Thymus (tissue), 14 donors: ENCODE measurements at places on chromosomes 2 and 18. TPM values are rescaled to one million over a fixed set of nuclear protein-coding genes. Genes with fewer than 3 reads are reported as not detected.

The SP5 gene
- 0.24 TPM for total RNA-seq

The SCRN3 gene
- 18.8 TPM for total RNA-seq

The TLX2 gene
- 0.19 TPM for total RNA-seq

- H3K36me3 ChIP-seq, result no peaks in the 10 kb centered on the region
- H3K27me3 ChIP-seq, result no peaks in the 10 kb centered on the region
- no peak for DNase-seq
Observed at GRCh38 chr2:21310493-21310892, 186.7 kb downstream of the TDRD15 start.

- H3K27ac ChIP-seq, result no peak overlapping the region
- DNase-seq, result no peak
- no peaks in the 10 kb centered on the region for H3K36me3 ChIP-seq
- no peaks in the 10 kb centered on the region for H3K27me3 ChIP-seq
Observed at GRCh38 chr18:44942073-44942472, 261.4 kb downstream of the SETBP1 start.

DNA sequence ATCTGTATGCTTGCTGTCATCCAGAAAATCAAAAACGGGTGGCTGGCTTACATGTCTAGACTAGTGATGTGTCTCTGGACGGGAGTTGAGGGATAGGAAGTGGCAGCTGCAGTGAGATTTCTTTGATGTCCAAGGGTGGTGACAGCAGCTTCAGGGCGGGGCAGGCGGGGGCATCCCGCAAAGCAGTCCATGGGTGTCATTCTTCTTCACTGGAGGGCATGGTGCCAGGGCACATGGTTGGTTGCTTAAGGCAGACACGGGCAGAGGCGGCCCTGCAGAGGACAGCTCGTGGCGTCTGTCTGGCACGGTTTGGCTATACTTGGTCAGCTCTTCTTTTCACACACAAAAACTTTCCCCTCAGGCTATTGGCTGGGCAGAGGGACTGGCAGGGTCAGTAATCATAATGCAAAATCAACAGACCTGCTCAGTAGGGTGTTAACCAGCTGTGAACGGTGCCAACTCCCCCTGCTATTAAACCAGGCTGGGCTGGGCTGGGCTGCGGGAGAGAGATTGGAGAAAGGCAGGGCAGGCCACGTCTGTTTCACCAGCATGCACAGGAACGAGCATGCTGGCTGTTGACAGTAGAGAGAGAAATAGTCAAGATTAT is 63.7 kb downstream of the COL4A3 start:
- no peak for DNase-seq
- H3K4me1 ChIP-seq, result no peaks in the 10 kb centered on the region
- H3K27me3 ChIP-seq, result no peaks in the 10 kb centered on the region
- H3K36me3 ChIP-seq, result no peaks in the 10 kb centered on the region
- H3K4me3 ChIP-seq, result no peak overlapping the region

DNA sequence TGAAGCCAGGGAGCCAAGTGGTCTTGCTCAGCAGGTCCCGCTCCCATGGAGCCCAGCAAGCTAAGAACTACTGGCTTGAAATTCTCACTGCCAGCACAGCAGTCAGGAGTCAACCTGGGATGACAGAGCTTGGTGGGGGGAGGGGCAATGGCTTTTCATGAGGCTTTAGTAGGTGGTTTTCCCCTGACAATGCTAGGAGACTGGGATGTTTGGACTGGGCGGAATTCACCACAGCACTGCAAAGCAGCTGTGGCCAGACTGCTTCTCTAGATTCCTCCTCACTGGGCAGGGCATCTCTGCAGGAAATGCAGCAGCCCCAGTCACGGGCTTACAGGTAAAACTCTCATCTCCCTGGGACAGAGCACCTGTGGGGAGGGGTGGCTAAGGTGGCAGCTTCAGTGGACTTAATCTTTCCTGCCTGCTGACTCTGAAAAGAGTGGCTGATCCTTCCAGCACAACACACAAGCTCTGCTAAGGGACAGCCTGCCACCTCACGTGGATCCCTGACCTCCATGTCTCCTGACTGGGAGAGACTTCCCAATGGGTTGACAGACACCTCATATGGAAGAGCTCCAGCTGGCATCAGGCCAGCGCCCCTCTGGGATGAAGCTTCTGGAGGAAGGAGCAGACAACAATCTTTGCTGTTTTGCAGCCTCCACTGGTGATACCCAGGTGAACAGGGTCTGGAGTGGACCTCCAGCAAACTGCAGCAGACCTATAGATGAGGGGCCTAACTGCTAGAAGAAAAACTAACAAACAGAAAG is 349.7 kb upstream of the ST6GAL2 start:
- H3K4me1 ChIP-seq, result no peaks in the 10 kb centered on the region
- no peak overlapping the region for H3K4me3 ChIP-seq
- no peak for DNase-seq
- no peaks in the 10 kb centered on the region for H3K27me3 ChIP-seq
- H3K27ac ChIP-seq, result no peak overlapping the region

DNA sequence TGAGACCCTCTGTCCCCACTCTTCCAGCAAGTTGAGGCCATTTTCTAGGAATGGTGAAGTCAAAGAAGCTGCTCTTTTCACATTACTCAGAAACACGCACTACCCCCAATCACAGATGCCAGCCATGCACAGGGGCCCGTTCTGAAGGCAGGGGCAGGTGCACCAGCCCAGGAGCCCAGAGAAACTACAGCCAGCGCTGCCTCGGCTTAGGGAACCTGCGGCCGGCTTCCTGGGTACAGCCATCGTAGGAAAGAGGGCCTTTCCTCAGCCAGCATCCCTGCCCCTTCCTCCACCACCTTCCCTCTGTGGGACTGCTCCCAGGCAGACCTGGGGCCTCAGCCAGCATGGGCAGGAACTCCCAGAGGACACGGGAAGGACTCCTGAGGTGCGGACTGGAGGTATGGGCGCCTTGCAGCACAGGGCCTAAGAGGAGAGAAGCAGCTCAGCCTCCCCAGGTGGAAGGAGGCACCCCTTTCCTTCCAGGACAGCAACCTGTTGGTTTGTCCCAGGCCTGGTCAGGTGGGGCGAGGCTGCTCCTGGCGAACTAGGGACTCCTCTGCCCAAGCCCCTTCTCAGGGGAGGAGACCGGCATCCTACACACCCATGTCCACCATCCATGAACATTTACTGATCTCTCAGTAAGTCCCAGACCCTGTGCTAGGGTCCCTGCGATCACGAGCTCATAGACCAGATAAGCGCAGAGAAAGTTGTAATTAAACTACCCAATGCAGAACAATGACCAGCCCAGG is 99.0 kb upstream of the ID2 start:
- no peaks in the 10 kb centered on the region for H3K36me3 ChIP-seq
- H3K27me3 ChIP-seq, result no peaks in the 10 kb centered on the region
- H3K27ac ChIP-seq, result peak overlapping the region; percentile 20
- no peak overlapping the region for H3K4me3 ChIP-seq

GRCh38 chr18:572091-572830 is 7.9 kb upstream of the CETN1 start:
- no peak overlapping the region for H3K4me3 ChIP-seq
- H3K27me3 ChIP-seq, result no peaks in the 10 kb centered on the region
- no peak for DNase-seq

DNA sequence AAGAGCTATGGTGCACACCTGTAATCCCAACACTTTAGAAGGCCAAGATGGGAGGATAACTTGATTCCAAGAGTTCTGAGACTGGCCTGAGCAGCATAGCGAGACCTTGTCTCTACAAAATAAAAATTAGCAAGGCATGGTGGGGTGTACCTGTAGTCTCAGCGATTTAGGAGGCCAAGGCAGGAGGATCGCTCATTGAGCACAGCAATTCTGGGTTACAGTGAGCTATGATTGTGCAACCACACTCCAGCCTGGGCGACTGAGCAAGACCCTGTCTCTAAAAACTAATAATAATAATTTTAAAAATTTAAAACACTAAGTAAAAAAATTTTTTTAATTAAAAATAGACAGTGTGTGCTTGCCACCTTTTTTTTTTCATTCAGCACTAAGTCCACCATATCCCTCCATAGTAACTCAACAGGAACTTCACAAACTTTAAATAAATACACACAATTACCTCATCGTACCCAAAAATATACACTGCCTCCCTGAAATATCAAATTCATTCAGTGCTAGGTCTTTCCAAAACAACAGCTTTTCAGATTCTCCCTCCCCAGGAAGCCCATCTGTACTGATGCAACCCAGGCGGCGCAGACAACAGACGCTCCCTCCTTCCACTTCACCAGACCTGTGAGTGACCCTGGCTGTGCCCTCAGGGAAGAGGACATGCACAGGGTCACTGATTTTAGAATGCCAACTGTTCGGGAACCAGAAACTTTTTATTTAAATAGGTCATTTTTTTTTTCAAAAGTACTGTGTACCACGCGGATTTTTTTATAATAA is 29.6 kb downstream of the FAM168B start:
- H3K27me3 ChIP-seq, result no peaks in the 10 kb centered on the region
- H3K4me1 ChIP-seq, result no peaks in the 10 kb centered on the region
- no peak overlapping the region for H3K27ac ChIP-seq
- no peak for DNase-seq
- H3K4me3 ChIP-seq, result no peak overlapping the region

GRCh38 chr2:157899125-157899839 is 23.2 kb upstream of the ACVR1 start:
- no peaks in the 10 kb centered on the region for H3K36me3 ChIP-seq
- DNase-seq, result no peak
- no peak overlapping the region for H3K4me3 ChIP-seq
- peak overlapping the region; percentile 63 for H3K27ac ChIP-seq
- H3K4me1 ChIP-seq, result peaks cover 39% of the 10 kb centered on the region

DNA sequence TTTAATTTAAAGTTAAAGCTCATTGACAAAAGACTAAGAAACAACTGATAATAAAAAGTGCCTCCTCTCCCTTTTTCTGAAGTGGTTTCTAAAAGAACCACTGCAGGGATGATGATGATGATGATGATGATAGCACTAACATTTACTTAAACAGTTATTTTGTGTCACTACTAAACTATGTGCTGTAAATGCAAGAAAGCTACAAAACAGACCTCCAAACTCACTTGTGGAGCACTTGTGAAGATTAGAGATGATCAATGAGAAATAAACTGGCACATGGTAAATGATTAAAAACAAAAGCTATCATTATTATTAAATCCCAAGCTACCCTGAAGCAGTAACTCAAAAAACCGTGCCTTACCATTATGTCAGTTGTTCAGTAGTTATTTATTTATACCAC is 88.7 kb downstream of the SLC8A1 start:
- no peak overlapping the region for H3K4me3 ChIP-seq
- no peaks in the 10 kb centered on the region for H3K36me3 ChIP-seq
- DNase-seq, result no peak
- H3K27ac ChIP-seq, result no peak overlapping the region
- no peaks in the 10 kb centered on the region for H3K27me3 ChIP-seq

GRCh38 chr2:235044501-235045271 is 92.9 kb downstream of the SH3BP4 start:
- peaks cover 2% of the 10 kb centered on the region for H3K4me1 ChIP-seq
- no peak for DNase-seq
- H3K27me3 ChIP-seq, result no peaks in the 10 kb centered on the region
- no peak overlapping the region for H3K4me3 ChIP-seq

GRCh38 chr2:45901468-45902032 is 250.1 kb downstream of the PRKCE start:
- H3K4me1 ChIP-seq, result peaks cover 5% of the 10 kb centered on the region
- no peaks in the 10 kb centered on the region for H3K27me3 ChIP-seq
- no peaks in the 10 kb centered on the region for H3K36me3 ChIP-seq
- H3K4me3 ChIP-seq, result no peak overlapping the region
- H3K27ac ChIP-seq, result no peak overlapping the region

GRCh38 chr2:99261242-99261641 is 5.8 kb upstream of the LYG2 start:
- H3K27me3 ChIP-seq, result no peaks in the 10 kb centered on the region
- H3K36me3 ChIP-seq, result no peaks in the 10 kb centered on the region
- no peaks in the 10 kb centered on the region for H3K4me1 ChIP-seq
- no peak overlapping the region for H3K27ac ChIP-seq
- no peak for DNase-seq

DNA sequence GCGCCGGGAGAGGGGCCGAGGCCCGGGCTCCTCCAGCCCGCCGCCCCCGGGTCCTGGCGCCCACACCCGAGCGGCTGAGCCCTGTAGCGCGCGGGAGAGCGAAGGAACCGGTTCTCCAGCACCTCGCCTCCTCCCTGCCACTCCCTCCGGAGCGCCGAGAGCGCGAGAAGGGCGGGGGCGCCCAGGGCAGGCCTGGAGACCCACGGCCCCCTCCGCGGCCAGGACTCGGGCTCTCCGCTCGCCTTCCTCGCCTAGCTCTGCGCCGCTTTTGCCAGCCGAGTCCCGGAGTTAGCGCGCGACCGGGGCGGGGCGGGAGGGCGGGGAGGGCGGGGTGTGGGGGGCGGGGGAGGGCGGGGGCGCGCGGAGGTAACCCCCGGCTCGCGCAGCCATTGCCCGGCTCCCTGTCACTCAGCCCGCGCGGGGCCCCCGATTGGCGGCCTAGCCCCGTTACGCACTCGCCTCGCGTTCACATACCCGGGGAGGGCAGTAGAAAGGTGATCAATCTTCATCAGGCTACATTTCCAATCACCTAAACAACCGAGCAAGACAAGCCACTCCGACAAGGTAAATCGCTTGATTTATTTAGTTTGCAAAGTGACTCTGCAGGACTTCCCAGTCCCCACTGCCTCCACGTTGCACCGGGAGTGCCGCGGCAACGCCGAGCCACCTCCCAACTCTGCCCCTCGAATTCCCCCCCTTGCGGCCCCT is at the start of gene OTX1:
TSS of gene OTX1 (plus strand) at position 497 of the 708 bp plus-strand sequence. CDS start 2,161 bp downstream, outside the sequence.
- peak within 1 kb of the TSS; percentile 52 for H3K4me3 ChIP-seq
- DNase-seq, result no peak
- no peak within 1 kb of the TSS for H3K27ac ChIP-seq
- H3K36me3 ChIP-seq, result no peaks in the 10 kb centered on the region
- peaks cover 33% of the 10 kb centered on the region for H3K4me1 ChIP-seq

DNA sequence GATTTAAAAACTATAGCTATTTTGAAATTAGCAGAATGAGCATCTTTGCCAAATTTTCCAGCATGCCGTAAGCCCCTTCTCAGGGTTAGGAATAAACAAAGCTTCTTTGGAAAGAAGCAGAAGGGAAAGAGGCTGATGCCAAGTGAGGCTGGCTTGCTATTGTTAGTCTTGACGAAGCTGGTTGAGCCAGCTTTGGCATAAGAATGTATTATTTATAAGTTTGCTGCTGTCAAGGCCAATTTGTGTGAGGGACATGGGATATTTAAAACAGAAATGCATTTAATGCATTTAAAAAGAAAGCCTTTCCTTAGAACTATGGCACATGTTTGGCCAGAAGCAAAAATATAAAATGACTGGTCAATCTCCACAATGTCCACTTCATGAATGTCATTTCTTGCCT is 52.5 kb upstream of the TTN start:
- no peaks in the 10 kb centered on the region for H3K4me1 ChIP-seq
- H3K27me3 ChIP-seq, result no peaks in the 10 kb centered on the region
- H3K4me3 ChIP-seq, result no peak overlapping the region
- H3K27ac ChIP-seq, result no peak overlapping the region
- DNase-seq, result no peak

GRCh38 chr18:62183578-62184195 is 3.2 kb downstream of the PIGN start:
- no peaks in the 10 kb centered on the region for H3K36me3 ChIP-seq
- DNase-seq, result peak; percentile 16
- no peak overlapping the region for H3K27ac ChIP-seq
- H3K4me3 ChIP-seq, result no peak overlapping the region
- peaks cover 9% of the 10 kb centered on the region for H3K4me1 ChIP-seq
- H3K27me3 ChIP-seq, result no peaks in the 10 kb centered on the region
